ENCODE measurements at places on chromosomes 5 and 9. TPM values are rescaled to one million over a fixed set of nuclear protein-coding genes. Genes with fewer than 3 reads are reported as not detected.

GRCh38 chr9:99353408-99353807 is 131.3 kb downstream of the SEC61B start:
- H3K27ac ChIP-seq = no peak overlapping the region
- H3K4me1 ChIP-seq = peaks cover 20% of the 10 kb centered on the region
- peaks cover 5% of the 10 kb centered on the region for H3K36me3 ChIP-seq
- no peak for DNase-seq
- H3K4me3 ChIP-seq = no peak overlapping the region
- peaks cover 4% of the 10 kb centered on the region for H3K27me3 ChIP-seq

- no peak overlapping the region for H3K27ac ChIP-seq
- H3K36me3 ChIP-seq = no peaks in the 10 kb centered on the region
- no peak for DNase-seq
- H3K4me3 ChIP-seq = no peak overlapping the region
- H3K27me3 ChIP-seq = peaks cover 6% of the 10 kb centered on the region
These were observed 27.2 kb upstream of the LAMC3 start for GRCh38 chr9:130981756-130982137.

DNA sequence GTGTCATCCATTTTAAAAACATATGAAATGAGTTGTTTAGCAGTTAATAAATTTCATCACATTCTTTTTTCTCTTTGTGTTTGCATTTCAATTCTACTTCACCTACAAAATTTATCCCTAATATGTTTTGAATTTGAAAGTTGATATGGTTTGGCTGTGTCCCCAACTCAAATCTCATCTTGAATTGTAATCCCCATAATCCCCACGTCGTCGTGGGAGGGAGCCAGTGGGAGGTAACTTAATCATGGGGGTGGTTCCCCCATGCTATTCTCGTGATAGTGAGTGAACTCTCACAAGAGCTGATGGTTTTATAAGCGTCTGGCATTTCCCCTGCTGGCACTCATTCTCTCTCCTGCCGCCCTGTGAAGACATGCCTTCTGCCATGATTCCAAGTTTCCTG is 200.1 kb downstream of the EPB41L4A start:
- no peaks in the 10 kb centered on the region for H3K36me3 ChIP-seq
- DNase-seq = no peak
- no peaks in the 10 kb centered on the region for H3K4me1 ChIP-seq
- no peak overlapping the region for H3K27ac ChIP-seq

Gene PRSS3
- not detected for total RNA-seq

Gene IL3
- total RNA-seq = not detected

Gene OBP2B
- total RNA-seq = not detected

Gene GABRB2
- not detected for total RNA-seq

Gene PCDHGA6
- total RNA-seq = 6.3 TPM

DNA sequence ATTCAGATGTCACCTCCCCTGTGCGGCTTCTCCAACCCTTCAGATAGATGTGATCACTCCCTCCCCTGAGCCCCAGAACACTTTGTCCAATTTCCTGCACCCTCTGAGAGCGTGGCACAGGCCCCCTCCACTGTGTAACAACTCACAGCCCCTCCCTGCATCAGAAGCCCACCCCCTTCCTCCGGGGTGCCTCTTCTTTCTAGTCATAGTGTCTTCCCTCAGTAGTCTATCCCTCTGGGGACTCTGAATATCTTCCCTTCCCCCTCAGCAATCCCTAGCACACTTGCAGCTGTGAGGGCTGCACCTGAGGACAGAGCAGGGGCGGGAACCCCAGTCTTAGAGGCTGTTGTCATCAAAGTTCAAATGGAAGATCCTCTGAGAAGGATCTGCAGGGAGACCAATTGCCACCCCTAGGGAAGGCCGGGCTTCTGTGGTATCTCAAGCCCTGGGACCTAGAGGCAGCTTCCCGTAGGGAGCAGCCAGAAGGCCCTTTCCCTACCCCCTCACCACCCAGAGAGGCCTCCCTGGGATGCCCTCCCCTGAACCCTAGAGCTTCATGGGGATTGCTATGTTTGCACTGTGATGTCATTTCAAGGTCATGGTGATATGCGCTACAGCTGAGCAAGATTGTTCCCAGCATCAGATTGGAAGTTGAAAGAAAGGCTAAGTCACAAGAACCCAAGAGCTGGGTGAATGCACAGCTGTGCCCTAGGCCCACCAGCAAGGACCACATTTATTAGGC is 70.7 kb downstream of the THBS4 start:
- H3K27ac ChIP-seq = no peak overlapping the region
- H3K4me1 ChIP-seq = peaks cover 24% of the 10 kb centered on the region
- H3K36me3 ChIP-seq = no peaks in the 10 kb centered on the region

Gene TIMD4
- total RNA-seq = not detected

Gene SAXO1
- 0.37 TPM for total RNA-seq

DNA sequence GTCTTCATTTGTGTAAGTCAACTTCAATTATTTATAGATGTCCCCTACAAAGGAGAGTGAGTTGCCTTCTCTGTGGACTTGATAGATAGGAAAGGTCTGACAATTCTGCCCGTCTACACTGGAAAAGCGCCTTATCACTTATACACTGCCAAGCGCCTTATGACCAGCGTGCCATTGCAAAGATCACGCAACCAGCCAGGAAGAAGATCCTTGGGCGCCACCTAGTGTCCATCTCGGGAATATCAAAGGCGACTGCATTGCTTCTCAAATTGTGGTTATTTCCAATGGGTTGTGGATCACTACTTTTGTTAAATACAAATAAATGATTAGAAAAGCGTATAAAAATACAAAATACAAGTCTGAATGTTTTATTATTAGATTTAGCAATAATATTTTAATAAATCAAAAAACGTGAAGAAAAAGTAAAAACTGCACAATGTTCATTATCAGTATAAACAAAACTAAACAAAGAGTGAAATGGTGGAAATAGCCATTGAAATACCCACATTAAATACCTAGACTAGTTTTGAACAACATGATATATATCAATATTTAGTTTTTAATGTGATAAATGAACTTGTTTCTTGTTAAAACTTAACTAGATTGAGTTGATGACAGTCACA is 27.8 kb downstream of the SUB1 start:
- no peak overlapping the region for H3K4me3 ChIP-seq
- H3K36me3 ChIP-seq = no peaks in the 10 kb centered on the region
- H3K27me3 ChIP-seq = peaks cover 3% of the 10 kb centered on the region
- no peaks in the 10 kb centered on the region for H3K4me1 ChIP-seq
- no peak overlapping the region for H3K27ac ChIP-seq

GRCh38 chr9:7690014-7690413 is 109.6 kb downstream of the DMAC1 start:
- no peak overlapping the region for H3K4me3 ChIP-seq
- no peaks in the 10 kb centered on the region for H3K4me1 ChIP-seq
- H3K27ac ChIP-seq = no peak overlapping the region

Data from glutamatergic neuron (in vitro differentiated cells).